ENCODE measurements at places on chromosomes 2 and 18.

DNA sequence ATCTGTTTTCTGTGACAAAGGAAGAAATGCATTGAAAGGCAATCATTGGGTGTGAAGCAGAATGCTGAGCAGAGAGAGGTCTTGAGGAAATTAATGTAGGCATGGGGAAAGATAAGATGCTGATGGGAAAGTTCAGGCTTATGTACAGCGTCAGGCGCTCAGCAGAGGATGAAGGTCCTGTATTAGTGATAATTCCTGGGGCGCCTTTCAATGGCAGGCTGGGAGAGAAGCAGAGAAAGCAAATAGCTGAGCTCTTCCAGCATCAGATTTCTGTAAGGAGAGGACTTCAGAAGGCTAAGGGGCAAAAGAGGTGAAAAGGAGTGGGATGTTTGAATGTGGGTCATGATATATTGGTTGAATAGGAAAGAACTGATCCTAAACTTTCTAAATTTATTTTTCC, 129.8 kb downstream of the HNMT start:
- DNase-seq, result no peak

DNA sequence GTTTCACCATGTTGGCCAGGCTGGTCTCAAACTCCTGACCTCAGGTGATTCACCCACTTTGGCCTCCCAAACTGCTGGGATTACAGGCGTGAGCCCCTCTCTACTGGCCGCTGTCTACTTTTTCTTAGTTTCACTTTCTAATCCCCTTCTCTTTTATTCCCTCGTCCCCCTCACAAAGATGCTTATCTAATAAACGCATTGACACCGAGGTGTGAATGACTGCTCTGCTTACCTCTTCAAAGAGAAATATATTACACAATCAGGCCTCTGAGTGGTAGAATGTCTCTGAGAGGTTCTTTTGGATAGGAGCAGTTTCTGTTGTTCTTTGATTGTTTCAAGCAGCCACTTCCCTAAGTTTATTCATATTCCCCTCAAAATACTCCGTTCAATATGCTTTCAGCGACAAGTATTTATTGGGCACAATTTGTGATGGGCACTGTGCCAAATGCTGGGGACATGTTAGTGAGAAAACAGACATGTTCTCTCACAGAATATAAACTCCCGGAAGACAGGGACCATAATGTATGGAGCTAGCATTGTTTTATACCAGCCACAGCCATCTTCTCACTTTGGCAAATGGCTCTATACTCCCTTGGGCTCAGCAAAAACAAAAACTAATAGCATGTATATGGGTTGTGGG, 34.7 kb upstream of the RAPH1 start:
- DNase-seq, result no peak

DNA sequence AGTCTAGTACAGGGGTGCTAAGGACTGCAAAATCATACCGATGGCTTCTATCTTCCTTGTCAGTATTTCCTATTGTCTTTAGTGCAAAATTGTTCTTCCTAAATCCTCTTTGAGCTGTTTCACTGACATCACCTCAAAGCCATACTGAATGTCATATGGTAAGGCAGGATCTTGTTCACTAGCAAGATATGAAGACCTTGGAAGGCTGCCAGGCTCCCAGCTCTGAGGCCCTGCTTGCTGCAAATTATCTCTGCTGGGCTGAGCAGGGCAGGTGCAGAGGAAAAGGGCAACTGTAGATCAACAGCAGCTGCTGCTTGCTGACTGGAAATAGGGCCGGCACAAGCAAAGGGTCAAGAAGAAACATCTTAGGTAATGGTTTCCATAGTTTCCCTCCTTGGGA, 58.2 kb downstream of the PMAIP1 start:
- no peak for DNase-seq

- DNase-seq, result no peak
Observed at GRCh38 chr2:69801745-69802290, 27.6 kb upstream of the GMCL1 start.

DNA sequence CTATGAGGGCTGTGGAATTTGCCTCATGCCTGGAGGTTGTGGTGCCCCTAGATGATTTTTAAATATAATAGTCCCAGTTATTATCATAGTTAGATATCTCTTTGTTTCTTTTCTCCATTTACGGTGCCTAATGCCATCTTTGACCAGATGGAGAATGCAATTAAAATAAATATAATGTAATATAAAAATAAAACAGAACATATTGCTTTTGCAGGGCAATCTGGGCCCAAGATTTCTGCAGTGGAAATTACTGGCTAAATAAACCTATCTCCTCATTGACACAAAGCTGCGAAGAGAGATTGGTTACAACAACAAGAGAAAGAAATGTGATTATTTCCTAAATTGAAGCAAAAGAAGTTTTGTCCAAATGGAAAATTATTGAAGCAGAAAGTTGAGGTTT, 51.8 kb downstream of the CPO start:
- DNase-seq, result no peak

- no peak for DNase-seq
Observed at GRCh38 chr2:17426743-17427142, 91.5 kb downstream of the RAD51AP2 start.

DNA sequence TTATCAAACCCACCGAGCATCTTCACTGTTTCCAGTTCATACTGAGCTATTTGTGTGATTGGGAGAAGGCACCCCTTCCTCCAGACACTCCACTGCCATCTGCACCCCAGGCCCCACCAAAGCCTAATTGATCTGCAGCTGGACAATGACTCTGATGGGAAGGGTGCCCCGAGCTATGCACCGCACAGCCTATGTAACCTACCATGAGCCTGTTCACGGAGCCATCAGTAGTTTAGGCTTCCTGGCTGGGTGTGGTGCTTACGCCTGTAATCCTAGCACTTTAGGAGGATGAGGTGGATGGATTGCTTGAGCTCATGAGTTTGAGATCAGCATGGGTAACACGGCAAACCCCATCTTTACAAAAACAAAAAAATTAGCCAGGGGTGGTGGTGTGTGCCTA, 17.8 kb upstream of the ASAP2 start:
- DNase-seq, result no peak

DNA sequence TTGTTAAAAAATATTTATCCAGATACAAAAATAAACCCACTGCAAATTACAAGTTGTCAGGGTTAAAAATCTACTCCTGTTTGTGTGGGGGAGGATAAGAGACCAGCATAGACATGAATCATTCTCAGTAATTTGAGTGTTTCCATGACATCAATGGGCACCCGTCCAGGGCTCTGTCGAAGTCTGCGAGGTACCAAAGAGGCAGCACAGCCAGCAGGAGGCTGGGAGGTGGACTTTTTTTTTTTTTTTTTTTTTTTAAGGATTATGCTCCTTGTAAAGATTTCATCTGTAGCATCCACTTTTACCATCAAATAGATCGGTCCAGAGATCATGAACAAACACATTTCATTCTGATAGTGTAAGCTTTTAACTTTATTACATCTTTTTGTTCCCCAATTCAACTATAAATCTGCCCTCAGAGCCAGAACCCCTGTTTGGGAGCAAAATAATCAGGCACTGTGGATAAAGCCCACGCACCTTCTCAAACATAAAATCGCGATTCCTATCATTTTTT, 182.0 kb downstream of the TCF4 start:
- DNase-seq, result peak; percentile 61

GRCh38 chr18:63676526-63677323, 15.0 kb upstream of the SERPINB3 start:
- no peak for DNase-seq

GRCh38 chr18:23207191-23207955, 72.1 kb downstream of the CABLES1 start:
- DNase-seq, result no peak

DNA sequence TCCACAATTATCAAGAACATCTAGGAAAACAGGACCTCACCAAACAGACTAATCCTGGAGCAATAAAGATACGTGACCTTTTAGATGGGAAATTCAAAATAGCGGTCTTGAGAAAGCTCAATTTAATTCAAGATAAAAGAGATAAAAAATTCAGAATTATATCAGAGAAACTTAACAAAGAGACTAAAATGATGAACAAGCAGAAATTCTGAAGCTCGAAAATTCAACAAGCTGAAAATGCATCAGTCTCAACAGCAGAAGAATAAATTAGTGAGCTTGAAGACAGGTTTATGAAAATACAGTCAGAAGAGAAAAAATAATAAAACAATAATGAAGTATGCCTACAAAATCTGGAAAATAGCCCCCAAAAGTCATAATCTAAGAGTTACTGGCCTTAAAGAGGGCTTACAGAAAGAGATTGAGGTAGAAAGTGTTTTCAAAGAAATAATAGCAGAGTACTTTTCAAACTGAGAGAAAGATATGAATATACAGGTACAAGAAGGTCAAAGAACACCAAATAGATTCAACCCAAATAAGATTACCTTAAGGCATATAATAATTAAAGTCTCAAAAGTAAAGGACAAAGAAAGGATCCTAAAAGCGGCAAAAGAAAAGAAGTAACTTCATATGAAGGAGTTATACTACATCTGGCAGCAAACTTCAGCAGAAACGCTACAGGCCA, 13.2 kb downstream of the ORC4 start:
- DNase-seq, result no peak

DNA sequence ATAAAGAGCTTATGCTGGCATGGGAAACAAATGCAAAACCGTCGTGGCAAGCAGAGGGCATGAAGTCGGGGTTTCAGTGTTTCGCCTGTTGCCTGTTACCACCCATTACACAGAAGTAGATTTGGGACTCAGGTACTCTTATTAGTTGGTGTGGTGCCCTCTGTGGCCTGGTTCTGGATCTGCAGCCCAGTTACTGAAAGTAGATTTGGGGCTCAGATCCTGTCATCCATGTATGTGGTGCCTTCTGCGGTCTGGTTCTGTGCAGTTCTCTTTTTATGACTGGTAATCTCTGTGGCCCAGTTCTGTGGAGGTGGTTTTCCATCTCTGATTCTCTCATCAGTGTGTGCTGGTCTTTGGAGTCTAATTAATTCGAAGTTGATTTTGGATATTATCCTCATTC, 45.2 kb downstream of the ADNP2 start:
- DNase-seq, result no peak

DNA sequence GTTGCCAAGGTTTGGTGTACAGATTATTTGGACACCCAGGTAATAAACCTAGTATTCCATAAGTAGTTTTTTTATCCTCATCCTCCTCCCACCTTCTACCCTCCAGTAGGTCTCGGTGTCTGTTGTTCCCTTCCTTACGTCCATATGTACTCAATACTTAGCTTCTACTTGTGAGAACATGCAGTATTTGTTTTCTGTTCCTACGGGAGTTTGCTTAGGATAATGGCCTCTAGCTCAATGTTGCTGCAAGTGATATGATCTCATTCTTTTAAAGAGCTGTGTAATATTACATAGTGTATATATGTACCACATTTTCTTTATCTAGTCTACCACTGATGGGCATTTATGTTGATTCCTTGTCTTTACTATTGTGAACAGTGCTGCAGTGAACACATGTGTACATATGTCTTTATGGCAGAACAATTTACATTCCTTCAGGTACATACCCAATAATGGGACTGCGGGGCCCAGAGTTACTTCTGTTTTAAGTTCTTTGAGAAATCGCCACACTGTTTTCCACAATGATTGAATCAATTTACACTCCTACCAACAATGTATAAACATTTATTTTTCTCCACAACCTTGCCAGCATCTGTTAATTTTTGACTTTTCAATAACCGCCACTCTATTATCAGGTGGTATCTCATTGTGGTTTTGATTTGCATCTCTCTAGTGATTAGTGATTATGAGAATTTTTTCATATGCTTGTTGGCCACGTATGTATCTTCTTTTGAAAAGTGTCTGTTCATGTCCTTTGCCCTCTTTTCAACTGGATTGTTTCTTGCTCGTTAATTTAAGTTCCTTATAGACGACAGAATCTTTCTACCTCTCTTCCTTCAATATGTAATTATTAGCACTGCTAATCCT, 88.0 kb downstream of the MEMO1 start:
- DNase-seq, result no peak

DNA sequence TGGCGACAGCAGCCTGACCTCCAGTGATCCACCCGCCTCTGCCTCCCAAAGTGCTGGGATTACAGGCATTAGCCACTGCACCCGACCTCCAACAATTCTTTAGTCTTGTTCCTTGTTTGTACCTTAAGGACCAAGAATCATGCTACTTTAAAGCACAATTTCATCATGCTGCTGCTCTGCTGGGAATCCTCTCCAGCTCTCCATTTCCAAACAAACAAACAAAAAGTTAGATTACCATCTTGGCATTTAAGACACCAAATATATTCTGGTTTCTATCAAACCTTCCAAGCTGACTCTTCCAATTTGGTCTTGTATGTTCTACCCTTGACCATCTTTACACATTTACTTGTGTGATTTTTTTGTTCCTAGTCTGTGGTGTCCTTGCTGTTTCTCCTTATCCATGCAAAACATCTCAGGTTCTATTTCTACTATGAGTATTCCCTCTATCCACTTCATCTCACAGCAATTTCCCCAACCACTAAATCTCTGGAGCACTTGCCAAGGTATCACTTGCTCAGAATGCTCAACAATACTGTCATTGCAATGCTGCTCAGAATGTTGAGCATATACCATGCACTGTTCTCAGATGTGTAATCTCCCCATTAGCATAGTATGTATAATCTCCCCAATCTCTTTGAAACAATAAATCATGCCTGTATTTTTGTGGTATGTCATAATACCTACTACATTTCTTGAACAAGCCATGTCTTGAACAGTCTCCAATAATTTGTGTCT, 73.2 kb upstream of the GALNT5 start:
- DNase-seq, result no peak

- DNase-seq, result no peak
Observed at GRCh38 chr2:204763974-204764703, 218.9 kb downstream of the PARD3B start.

DNA sequence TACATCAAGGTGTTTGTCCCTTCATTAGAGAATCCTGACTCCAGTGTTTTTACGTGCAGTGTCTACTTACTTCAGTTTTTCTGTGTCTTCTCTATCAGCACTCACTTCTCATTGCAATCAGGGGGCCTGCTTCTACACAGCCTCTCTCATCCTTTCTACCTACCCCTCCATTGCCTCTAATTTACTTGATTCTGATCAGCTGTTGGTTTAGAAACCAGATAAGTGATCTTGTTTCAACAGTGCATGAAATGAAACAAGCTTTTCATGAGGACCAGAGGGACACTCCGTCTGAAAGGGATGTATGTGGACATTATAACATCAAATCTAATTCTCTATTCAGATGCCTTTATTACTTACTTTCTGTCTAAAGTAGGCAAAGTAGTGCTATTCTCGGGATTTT, 136.9 kb downstream of the PRKCE start:
- no peak for DNase-seq

- DNase-seq, result peak; percentile 54
Observed at GRCh38 chr2:69642709-69643601, 584 bp downstream of the AAK1 start.

GRCh38 chr2:207516206-207516605, 13.6 kb upstream of the CREB1 start:
- DNase-seq, result no peak

Data from C1 segment of cervical spinal cord (tissue), 14 donors.